K562 (cell line): ENCODE measurements at places on chromosomes 12 and 14. TPM values are rescaled to one million over a fixed set of nuclear protein-coding genes. Genes with fewer than 3 reads are reported as not detected.

Gene ASPG
- total RNA-seq: 0.18 TPM in 1 of 2 replicates, not detected in the other

Gene GRIN2B
- total RNA-seq: not detected in 2 replicates

Gene RFX4
- total RNA-seq: not detected in 2 replicates

Gene AICDA
- 0.11 TPM in 1 of 2 replicates, not detected in the other for total RNA-seq

Gene DHRS2
- total RNA-seq: 59.4 and 62.9 TPM in 2 replicates

Gene REC8
- 2.5 and 2.6 TPM in 2 replicates for total RNA-seq

Gene FAM222A
- 0.29 and 0.83 TPM in 2 replicates for total RNA-seq

Gene NEDD1
- 14.5 and 14.7 TPM in 2 replicates for total RNA-seq

Gene HHIPL1
- total RNA-seq: not detected in 2 replicates

Gene NUP37
- 108 and 111 TPM in 2 replicates for total RNA-seq

Gene PRIMA1
- total RNA-seq: not detected in 2 replicates

Gene PLCZ1
- total RNA-seq: not detected in 2 replicates

Gene LIN7A
- total RNA-seq: 0.02 TPM in 1 of 2 replicates, not detected in the other

Gene FOXN4
- total RNA-seq: not detected in 2 replicates

Gene KLRC1
- not detected in 2 replicates for total RNA-seq

Gene GPR84
- total RNA-seq: not detected in 2 replicates

Gene HCAR1
- not detected in 2 replicates for total RNA-seq

Gene AVPR1A
- total RNA-seq: 0.02 and 0.38 TPM in 2 replicates

Gene SLC25A47
- total RNA-seq: 0.09 and 0.25 TPM in 2 replicates

Gene RPGRIP1
- total RNA-seq: 0.31 and 0.47 TPM in 2 replicates

Gene SERPINA5
- total RNA-seq: 0.34 and 0.38 TPM in 2 replicates

Gene SDSL
- total RNA-seq: 8.4 and 9.1 TPM in 2 replicates

Gene IRAK3
- 0.07 TPM in 1 of 2 replicates, not detected in the other for total RNA-seq

Gene PPP4R4
- total RNA-seq: not detected in 2 replicates

Gene SIVA1
- total RNA-seq: 111 and 113 TPM in 2 replicates

Gene MGP
- 0.96 and 1.2 TPM in 2 replicates for total RNA-seq

Gene KRT78
- not detected in 2 replicates for total RNA-seq

Gene MAP3K9
- total RNA-seq: 0.58 and 0.60 TPM in 2 replicates

Gene DNAJC22
- total RNA-seq: 0.62 and 0.69 TPM in 2 replicates

Gene KRT83
- not detected in 2 replicates for total RNA-seq

Gene OR6C2
- not detected in 2 replicates for total RNA-seq

Gene C12orf60
- 1.0 and 1.5 TPM in 2 replicates for total RNA-seq

Gene KRR1
- 61.0 and 67.6 TPM in 2 replicates for total RNA-seq
